ENCODE measurements at places on chromosomes 11 and 22. TPM values are rescaled to one million over a fixed set of nuclear protein-coding genes. Genes with fewer than 3 reads are reported as not detected.

DNA sequence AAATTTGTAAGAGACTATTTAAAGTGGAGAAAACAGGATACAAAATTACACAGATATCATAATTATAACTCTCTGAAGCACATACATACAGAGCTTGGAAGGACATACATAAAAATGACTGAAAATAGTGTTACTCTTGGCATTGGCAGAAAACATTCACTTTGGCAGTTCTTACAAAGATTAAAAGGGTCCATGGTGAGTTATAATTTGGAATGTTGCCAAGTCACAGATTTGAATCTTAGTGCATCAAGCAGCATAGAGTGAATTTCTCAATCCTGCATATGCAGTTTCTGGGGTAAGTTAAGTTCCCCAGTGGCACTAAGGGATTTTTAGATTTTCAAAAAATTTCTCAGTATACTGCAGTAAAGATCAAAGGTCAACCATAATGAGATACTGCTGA, 115.9 kb downstream of the CCDC81 start:
- no peak for DNase-seq

DNA sequence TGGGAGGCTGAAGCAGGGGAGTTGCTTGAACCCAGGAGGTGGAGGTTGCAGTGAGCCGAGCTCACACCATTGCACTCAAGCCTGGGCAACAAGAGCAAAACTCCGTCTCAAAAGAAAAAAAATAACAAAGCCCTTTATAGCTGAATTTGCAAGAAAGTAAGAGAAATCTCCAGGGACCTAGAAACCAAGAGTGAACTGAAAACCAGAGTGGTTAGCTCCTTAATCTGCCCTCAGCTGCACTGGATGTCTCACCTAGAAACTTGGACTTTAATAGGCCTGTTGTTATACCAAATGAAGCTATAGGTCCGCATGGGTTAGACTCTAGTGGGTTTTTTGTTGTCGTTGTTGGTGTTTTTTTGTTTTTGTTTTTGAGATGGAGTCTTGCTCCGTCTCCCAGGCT, 4.1 kb downstream of the NEU3 start:
- no peak for DNase-seq

- no peak for DNase-seq
These were observed 351.1 kb downstream of the CADM1 start for GRCh38 chr11:115153135-115153534.

GRCh38 chr11:57363131-57364080, 17.5 kb downstream of the PRG3 start:
- DNase-seq: no peak

- DNase-seq: no peak
These were observed 47.0 kb upstream of the ADORA2A start for GRCh38 chr22:24380220-24380904.

GRCh38 chr22:26553056-26553752, 36.7 kb downstream of the TPST2 start:
- DNase-seq: no peak

DNA sequence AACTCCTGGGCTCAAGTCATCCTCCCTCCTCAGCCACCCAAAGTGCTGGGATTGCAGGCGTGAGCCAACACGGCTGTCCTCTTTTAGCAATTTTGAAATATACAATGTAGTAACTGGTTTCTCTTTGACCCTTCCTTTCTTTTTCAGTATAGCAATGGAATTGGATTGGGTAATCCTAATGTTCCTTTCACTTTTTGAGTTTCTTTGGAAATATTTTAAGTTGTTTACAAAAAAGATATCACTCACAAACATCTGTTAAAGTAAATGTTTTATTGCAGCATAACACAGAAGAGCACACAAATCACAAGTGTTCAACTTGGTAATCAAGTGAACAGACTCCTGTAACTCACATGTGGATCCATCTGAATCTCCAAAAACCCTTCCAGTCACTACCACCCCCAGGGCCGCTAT, 44.6 kb upstream of the EP300 start:
- DNase-seq: no peak

DNA sequence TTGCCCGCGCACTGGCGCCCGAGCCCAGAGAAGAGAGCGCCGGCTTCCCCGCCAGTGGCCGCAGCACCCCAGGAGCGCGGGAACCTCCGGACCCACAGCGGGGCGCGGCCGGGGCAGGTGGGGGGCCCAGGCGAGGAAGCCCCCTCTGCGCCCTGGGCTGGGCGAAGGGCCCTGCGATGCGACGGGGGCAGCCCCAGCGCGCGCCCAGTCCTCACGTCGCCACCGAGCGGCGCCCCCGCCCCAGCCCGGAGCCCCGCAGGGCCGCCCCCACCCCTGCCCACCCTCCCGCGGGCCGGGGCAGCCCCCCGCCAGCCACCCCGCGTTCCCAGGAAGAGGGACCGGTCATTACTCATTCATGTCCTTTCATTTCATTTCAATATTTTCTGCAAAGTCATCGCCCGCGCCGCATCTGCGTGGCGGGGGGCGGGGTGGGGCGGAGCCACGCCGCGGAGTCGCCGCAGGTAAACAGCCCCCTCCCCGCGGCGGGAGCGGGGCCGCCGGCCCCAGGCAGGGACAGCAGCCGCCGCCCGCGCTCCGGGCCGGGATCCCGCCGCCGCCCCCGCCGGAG, 673 bp upstream of the PANX2 start:
- DNase-seq: no peak

The CELSR1 gene
- polyA plus RNA-seq: 23.7 TPM

The PGR gene
- polyA plus RNA-seq: 0.07 TPM
